Kasumi-1 (cell line): ENCODE measurements at places on chromosomes 16 and 17.

DNA sequence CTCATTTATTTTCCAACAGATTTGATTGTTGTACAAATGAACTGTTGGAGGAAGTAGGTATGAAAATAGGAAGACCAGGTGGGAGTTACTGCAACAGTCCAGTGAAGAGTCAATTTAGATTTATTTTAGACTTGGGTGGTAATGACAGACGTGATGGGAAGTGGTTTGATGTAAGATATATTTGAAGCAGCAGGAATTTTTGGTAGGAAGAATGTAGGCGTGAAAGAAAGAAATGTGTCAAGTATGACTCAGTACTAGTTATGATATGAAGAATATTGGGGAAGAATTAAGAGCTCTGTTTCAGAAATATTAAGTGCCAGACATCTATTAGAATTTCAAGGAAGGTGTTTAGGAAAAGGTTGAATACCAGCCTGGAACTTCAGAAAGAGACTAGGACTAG, 247.9 kb upstream of the AXIN2 start:
- no peak for DNase-seq

DNA sequence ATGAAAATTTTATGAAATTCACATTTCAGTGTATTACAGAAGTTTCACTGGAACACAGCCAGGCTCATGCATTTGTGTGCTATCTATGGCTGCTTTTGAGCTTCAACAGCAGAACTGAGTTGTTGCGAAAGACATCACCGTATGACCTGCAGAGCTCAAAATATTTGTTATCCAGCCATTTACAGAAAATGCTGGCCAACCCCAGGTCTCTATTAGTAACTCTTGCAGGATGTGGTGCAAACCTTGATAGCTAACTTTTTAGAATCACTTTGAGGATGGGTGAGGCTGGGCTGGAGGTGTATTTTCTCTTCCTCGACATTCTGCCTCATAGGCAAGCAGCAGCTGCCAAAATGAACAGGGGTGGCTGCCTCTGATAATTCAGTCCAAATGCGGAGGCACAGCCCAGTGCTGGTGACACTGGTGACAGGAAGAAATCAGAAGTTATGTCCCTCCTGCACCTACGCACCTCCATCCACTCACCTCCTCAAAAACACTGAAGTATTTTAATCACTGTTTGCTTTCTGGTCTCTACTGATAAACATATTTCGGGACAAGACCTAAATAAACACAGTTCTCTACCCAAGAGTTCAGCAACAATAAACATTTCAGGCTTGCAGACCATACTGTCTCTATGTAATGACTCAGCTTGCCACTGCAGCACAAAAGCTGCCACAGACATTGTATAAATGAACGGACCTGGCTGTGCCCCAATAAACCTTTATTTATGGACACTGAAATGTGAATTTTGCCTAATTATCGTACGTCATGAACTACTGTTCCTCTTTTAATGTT, 28.5 kb downstream of the ARHGAP17 start:
- DNase-seq, result no peak

- no peak for DNase-seq
These were observed 2.3 kb upstream of the MT1M start for GRCh38 chr16:56630134-56630533.

- peak; percentile 53 for DNase-seq
These were observed 17.6 kb downstream of the C16orf74 start for GRCh38 chr16:85733155-85733838.

DNA sequence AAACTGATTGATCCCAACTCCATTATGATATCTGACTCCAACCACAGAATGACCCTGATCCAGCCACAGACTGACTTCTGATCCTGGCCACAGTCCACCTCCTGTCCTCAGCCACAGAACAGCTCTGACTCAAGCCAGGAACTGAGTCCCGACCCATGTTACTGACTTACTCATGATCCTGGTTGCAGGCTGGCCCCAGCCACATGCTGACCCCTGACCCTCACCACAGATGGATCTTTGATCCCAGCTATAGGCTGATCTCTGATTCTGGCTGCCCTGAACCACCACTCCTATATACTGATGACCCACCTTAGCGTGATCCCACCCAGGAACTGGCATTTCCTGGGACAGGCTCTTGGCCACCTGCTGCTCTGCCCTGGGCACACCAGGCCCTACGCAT, 32.2 kb upstream of the IL21R start:
- no peak for DNase-seq

- no peak for DNase-seq
These were observed 130.7 kb downstream of the C16orf95 start for GRCh38 chr16:87186446-87186845.

GRCh38 chr17:46192189-46192438, 1.1 kb downstream of the KANSL1 start:
- no peak for DNase-seq

- no peak for DNase-seq
These were observed 17.1 kb upstream of the TMEM94 start for GRCh38 chr17:75439287-75439686.

DNA sequence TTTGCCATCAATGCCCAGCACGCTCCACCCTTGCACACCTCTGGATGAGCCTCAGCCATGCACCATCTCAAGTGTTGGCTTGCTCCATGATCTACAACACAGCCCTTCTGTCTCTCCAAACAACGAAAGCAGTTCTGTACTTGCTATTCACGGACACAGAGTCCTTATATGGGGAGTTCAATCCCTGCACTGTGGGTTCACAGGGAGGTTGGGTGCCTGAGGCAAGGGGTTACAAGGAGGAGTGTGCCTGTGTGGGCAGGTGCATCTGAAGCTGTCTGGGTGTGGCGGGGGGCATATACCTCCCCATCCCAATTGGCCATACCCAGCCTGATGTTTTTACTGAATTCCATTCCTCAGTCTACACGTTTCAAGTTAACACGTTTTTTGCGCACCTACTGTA, 5.6 kb downstream of the RUNDC3A start:
- no peak for DNase-seq

GRCh38 chr16:56577300-56577625, 12.1 kb upstream of the MT3 start:
- DNase-seq, result no peak

DNA sequence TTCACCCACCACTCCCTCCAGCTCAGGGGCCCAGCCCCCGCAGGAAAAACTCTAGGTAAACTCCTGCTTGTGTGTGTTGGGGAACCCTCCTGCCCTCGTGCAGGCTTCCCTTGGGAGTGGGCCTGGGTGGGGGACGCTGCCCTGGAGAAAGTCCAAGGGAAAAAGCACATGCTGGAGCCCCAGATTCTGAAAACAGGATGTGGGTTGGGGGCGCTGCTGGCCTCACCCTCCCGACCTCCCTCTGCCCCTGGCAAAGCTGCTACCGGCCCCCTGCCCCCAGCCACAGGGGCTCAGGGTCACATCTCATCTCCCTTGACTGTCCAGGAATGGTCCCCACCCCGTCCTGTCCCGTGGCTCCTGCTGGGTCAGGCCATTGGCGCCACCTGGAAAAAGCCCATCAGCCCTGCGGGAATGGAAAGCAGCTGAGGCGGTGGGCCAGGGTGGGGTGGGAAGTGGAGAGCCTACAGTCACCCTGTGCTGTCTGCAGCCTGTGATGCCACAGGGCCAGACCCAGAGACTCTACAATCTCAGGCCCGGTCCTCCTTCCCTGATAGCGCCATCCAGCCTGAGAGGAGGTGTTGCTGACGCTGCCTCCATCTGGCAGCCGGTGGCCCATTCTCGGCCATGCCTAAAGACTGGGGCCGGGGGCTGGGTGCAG, 2.5 kb upstream of the GJD3 start:
- no peak for DNase-seq

- no peak for DNase-seq
These were observed 25.4 kb downstream of the ZFP90 start for GRCh38 chr16:68564382-68564985.

DNA sequence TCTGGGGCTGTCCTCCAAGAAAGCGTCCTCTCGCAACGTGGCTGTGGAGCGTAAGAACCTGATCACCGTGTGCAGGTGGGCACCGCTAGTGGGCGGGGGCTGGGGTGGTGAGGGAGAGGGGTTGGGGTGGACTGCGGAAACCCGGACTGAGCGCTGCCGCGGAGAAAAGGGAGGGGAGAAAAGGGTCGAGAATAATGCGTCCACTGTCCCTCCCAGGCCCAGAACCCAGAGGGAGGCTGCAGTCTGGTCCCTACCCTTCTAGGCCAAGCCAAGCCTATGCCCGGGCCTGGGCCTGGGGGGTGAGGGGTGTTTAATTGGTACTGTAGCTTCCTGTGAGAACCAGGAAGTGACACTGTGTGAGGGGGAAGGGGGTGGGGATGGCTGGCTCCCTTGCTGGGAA, 464 bp downstream of the RUNDC3A start:
- no peak for DNase-seq

DNA sequence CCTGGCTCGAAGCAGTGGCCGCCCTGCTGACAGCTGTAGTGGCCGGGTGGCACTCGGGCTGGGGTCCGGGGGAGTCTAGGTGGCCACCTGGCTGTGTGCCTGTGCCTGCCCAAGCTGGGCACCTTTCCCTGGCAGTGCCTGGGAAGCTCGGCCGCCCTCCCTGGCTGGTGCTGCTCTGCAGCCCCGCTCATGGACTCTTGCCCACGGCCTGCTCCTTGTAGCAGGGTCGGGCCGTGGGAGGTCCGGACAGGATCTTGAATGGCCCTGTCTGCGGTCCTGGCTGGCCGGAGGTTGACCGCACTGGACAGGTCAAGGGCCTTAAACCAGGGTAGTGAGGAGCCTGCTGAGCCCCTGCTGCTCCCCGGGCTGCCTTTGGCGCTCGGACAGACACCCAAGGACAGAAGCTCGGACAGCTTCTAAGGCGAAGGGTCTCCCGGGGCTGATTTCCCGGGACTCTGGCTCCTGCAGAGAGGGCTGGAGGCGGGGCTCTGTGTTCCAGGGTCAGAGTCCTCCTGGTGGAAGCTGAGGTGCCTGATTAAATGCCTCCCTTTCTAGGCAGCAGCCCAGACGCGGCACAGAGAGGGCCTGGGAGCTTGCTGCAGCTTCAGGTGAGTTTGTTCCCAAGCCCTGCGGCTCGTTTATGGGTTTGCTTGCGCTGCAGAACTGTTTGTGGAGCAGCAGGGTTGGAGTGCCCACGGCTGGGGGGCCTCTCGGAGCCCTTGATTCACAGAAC, 6.0 kb downstream of the CAPN15 start:
- DNase-seq, result no peak

DNA sequence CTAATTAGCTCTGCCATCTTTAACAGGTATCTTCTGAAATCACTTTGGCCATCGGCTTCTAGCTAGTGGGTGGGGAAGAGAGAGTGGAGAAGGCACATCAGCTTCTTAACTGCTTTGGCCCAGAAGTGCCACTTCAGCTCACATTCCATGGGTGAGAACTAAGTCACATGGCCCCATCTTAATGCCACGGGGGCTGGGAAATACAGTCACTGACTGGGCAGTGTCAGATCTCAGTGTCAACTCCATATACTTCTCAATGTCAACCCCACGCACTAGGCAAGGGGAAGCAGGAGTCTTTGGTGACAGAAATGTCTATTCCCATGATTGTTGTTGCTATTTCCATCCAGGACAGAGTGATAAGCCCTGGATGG, 29.4 kb downstream of the CCR7 start:
- no peak for DNase-seq

DNA sequence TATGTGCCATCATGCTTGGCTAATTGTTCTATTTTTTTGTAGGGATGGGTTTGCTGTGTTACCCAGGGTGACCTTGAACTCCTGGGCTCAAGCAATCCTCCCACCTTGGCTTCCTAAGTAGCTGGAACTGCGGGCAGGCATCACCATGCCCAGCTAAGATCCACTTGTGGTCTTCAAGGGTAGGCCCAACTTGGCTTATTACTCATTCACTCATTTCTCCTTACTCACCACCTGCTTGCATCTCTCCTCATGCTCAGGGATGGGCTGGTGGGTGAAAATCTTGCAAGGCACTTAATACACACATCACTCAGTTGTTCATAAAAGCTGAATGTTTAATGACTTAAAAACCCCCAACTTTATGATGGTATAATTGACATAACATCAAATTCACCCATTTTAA, 207.8 kb downstream of the SHISA9 start:
- no peak for DNase-seq

DNA sequence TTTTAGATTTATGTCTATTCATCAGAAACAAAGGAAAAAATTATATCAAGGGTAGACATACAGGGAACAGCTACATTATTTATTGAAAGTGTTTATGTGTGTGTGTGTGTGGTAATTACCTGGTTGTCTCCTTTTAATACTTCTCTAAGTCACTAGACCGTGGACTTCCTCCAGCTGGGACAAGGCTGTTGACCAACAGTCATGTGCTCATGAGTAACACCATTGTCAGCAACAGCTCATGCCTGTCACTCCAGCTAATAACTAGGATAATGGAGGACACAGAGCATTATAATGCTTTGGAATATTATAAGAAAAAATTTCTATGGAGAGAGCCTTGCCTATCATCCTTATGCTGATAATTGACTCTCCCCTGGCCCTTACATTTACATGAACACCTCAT, 125.3 kb upstream of the SALL1 start:
- DNase-seq, result no peak

GRCh38 chr16:1668612-1669319, 9.3 kb upstream of the JPT2 start:
- no peak for DNase-seq

DNA sequence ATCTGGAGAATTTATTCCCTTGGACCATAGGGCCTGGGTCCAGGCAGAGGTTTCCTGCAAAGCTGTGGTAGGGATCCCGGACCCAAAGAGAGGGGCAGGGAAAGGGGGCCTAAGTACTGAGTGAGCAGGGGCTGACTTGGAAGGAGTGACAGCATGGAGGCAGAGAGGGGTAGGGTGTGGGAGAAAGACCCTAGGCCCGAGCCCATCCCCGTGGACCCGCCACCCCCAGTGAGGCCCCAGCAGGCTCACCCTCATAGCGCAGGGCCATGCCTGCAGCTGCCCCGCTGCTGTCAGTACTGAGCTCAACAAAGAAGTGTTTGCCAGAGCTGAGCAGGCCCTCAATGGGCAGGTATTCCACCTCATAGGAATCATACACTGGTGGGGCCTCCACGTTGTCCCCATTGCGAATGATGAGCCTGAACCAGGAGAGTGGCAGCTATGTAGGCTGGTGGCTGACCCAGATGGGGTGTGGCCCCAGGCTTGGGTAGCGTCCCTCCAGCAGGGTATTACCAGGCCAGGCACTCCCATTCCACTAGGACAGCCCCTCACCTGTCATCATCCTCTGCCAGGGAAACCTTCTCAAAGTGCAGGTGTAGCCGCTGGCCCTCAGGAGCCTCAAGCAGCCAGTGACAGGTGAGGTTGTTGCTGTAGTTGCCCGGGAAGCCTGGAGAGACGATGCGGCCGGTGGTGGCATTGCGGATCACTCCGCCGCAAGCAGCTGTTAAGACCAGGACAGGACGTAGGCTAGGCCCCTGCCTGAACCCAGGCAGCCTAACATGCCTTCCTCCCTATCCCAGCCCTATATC, 9.1 kb upstream of the PHF12 start:
- no peak for DNase-seq
